AG09319 (cell line): ENCODE measurements at places on chromosomes 13 and 19.

GRCh38 chr19:55638864-55639359, 1.9 kb upstream of the ZNF580 start:
- DNase-seq: no peak

GRCh38 chr13:92823059-92823458, 403.5 kb upstream of the GPC6 start:
- no peak for DNase-seq

GRCh38 chr13:91513790-91514189, 115.4 kb downstream of the GPC5 start:
- no peak for DNase-seq

DNA sequence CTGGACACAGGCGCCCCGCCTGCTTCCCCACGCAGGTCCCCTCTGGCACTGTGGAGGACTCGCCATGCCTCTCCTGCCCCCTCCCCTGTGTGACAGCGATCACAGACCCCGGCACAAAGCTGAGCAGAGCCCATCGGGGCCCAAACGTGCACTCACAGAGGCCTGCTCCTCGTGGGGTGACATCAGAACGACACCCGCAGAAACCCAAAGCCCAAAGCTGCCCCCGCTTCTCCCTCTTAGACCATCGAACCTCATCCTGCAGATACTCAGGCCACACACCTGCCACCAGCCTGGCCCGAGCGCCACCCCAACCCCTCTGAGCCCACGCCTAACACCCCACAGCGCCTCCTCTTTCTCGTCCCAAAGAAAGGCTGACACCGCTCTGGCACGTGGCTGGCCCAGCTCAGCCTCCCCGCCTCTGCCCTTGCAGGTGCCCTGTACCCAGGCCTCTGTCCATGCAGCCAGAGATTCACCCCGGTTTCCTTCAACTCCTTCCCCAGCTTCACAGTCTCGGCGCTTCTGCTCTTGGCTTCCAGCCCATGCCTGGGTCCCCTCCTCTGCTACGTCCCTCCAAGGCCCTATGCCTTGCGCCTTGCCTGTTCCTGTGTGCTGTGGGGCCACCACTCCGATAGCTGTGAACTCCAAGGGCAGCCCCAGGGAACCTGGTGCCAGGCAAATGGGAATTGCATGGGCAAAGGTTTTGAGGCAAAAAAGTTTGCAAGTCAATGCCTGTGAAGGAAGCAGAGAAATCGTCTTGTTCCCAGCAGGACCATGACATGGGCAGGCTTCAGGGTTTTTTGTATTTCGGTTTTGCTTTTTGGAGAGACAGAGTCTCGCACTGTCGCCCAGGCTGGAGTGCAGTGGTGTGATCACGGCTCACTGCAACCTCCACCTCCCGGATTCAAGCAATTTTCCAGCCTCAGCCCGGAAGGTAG, 831 bp upstream of the CBARP start:
- DNase-seq: no peak

GRCh38 chr13:23159205-23159759, 21.5 kb upstream of the SGCG start:
- DNase-seq: no peak
